Substantia nigra (tissue), 51 donors: ENCODE measurements at places on chromosomes 11 and 22.

GRCh38 chr11:3942160-3942955, 86.9 kb downstream of the STIM1 start:
- DNase-seq: no peak

DNA sequence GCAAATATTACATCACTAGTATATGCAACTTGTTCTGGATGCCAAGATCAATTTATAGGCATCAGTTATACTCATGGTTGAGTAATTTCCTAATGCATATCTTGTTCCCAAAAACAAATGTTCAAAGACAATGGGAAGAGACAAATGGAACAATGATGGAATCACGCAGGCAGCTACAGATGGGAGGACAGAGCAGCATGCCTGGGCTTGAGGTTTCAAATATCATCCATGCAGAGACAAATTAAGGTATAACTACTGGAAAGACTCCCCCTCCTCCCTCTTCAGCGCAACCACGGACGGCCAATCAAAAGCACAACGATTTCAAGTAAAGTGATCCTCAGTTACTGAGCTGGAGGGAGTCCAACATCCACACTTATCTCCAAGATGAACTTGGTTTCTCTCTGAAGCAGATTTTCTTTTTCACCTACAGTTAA, 106.8 kb downstream of the CCDC83 start:
- no peak for DNase-seq

- no peak for DNase-seq
These were observed 674.5 kb downstream of the BRD1 start for GRCh38 chr22:49152939-49153770.

DNA sequence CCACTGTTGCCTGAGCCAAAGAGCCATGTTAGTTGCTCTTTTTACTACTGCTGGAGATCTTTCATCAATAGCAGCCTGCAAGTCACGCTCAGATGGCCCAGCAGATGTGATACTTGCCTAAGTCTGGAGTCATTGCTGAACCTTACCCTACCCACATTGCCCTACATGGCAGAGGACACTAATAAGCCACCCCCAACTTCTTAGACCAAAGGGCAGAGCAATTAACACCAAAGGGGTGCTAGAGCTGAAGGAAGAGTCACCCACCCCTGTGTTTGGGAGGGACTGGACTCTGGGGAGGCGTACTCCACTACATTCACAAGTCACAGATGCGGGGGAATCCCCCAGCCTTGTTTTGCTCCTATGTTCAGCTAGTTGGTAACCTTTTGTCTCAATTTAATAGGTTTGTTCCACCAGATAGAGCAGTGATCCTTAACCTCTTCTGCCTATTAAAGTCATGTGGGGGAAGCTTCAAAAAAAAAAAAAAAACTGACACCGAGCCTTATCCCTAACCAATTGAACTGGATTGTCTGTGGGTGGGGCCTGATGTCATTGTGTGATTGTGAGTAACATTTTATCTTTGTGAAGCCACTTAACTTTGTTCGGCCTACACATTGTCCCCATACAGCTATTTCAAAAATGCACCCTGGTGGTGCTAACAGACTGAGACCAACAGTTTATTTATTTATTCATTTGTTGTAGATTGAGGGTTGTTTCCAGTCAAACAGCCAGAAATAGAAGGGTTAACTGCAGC, 13.1 kb downstream of the ADM start:
- DNase-seq: no peak

DNA sequence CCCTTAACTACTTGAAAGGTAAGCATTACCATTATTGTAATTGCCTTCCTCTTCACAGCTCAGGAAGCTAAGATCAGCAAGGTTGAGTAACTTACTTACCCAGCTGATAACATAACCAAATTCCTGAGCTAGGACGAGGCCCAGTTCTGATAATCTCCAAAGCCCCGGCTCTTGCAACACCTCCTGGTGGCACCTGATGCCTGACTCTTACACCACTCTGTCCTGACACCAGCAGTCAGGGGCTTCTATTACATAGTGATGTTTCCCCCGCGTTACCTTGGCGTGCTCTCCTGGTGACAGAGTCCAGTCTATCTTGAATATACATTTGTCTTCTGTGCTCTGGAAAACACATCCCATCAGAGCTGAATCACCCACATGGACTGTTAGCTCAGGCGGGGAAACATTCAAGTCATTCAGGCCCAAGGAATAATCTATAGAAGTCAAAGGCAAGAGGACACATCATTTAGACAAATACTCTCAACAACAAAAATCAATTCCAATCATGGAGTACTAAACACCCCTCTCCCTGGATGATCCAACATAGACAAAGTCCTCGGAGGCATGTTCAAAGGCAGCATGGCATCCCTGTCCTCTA, 12.6 kb downstream of the JAML start:
- no peak for DNase-seq

DNA sequence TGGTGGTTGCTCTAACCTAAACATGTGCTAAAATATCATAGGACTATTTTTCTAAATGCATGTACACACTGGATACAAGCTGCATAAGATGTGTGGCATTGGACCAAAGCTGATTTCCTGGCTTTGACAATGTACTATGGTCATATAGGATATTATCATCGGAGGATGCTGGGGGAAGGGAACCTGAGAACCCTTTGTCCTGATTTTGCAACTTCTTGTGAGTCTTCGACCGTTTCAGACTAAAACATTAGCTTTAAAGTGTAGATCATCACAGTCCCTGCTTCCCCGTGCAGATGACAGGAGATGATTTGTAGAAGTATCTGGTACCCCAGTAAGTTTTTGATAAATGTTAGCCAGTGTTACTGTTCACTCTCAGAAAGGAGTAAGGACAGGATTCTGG, 554.7 kb downstream of the MIAT start:
- no peak for DNase-seq

DNA sequence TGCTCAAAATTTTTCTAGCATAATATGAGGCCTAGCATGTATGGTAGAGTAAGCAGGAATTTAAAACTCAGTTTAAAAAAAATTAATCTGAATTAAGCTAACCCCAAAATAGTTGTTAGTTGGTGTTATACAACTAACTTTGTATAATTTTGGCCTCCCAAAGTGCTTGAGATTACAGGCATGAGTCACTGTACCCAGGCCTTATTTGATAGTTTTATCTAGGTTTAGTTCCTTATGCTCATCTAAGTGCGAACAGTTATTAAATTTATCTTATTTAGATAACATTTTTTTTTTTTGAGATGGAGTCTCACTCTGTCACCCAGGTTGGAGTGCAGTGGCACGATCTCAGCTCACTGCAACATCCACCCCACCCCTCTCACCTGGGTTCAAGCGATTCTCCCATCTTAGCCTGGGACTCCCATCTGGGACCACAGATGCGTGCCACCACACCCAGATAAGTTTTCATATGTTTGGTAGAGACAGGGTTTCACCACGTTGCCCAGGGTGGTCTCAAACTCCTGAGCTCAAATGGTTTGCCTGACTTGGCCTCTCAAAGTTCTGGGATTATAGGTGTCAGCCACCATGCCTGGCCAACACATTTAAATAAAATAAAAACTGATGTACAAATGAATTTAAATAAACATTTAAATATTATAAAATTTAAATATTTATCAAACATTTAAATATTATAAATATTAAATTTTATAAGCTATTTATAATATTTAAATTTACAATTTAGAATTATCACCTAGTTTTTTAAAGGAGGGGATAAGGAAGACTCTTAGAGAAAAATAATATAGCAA, 7.5 kb downstream of the IL18 start:
- no peak for DNase-seq

GRCh38 chr11:117199053-117199915, at the start of gene TAGLN:
Gene TAGLN (plus strand): TSS chr11:117199370. CDS start chr11:117203014, 3,644 bp downstream.
- no peak for DNase-seq

- no peak for DNase-seq
These were observed 21.4 kb downstream of the FJX1 start for GRCh38 chr11:35639591-35640179.

DNA sequence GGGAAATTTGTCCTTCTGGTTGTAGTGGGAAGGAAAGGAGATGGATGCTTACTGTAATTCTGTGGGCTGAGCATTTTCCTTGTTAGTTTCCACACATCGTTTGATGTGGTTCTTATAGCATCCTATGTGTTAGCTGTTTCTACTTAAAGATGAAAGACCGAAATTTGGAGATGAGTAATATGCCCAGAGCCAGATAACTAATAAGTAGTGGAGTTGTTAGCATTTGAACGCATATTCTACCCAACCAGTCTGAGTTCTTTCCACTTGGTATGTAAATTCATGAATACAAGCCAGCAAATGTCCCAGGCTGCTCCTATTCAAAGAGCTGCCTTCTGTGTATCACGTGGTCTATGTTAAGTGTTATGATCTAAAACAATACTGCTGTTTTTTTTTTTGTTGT, 14.6 kb downstream of the SPECC1L start:
- no peak for DNase-seq

- peak; percentile 59 for DNase-seq
These were observed 3.7 kb upstream of the RPS6KA4 start for GRCh38 chr11:64355078-64355940.

- DNase-seq: no peak
These were observed 157.1 kb upstream of the GRK3 start for GRCh38 chr22:25407226-25407858.

- DNase-seq: no peak
These were observed 648 bp downstream of the KCNJ11 start for GRCh38 chr11:17387811-17388210.

GRCh38 chr11:36775130-36775529, 177.1 kb upstream of the RAG2 start:
- no peak for DNase-seq

- DNase-seq: no peak
These were observed 81.3 kb downstream of the KIRREL3 start for GRCh38 chr11:126919147-126919823.

DNA sequence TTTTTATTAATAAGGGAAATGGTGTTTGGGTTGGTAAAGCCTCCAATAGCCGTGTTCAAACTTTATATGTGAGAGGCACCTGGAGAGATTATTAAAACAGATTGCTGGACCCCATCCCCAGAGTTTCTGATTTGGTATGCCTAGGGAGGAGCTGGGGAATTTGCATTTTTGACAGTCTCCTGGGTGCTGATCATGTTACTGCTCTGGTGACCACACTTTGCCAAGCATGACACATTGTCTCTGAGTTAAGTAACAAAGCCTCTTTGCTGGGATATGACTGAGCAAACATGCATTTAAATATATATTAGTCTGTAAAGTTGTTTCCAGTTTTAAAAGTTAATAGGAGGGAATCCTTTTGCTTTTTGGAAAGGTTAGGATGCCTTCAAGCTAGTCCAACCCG, 140.4 kb downstream of the NAV2 start:
- DNase-seq: no peak
